Cerebellar cortex (tissue), 1 donor: ENCODE measurements at places on chromosomes 5 and 9.

DNA sequence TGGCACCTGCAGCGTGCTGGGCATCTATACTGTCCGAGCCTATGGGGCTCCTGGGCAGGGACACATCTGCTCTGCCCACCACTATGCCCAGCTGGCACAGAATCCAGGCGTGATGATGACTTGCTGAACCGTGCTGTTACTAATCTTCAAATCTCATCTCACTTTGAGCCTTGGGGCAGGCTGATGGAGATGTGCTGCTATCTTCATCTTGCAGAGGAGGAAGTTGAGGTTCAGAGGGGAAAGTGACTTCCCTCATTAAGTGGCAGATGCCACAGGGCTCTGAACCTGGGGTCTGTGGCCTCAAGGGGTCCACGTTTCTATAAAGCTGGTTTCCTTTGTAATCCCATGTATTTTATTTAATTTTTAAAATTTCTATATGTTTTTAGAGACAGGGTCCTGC, 4.7 kb downstream of the SLC2A6 start:
- no peak for DNase-seq

DNA sequence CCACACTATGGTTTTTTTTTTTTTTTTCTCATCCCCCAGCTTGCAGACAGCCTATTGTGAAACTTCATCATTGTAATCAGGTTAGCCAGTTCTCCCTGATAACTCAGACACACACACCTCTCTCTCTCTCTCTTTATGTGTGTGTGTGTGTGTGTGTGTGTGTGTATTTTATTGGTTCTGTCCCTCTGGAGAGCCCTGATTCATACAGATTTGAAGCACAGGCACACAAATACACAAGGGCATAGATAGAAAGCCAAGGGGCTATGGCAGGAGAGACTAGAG, 20.6 kb upstream of the VCAN start:
- DNase-seq: no peak

DNA sequence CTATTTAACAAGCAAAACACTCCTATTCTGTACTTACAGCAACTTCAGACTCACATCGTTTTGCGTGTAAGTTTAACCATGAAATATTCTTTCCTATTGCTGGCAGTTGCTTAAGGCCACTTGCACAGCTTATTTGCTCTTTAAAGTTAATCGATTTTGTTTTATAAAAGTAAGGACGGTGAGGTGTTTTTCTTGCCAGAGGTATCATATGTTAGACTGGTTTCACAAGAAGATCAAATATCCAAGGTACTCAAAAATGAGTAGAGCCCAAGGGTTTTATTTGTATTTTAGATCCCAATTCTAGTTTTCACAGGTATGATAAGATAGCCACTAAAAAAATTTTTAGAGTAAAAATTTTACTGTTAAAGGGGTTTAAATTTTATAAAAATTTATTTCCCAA, 16.2 kb downstream of the CLINT1 start:
- no peak for DNase-seq

DNA sequence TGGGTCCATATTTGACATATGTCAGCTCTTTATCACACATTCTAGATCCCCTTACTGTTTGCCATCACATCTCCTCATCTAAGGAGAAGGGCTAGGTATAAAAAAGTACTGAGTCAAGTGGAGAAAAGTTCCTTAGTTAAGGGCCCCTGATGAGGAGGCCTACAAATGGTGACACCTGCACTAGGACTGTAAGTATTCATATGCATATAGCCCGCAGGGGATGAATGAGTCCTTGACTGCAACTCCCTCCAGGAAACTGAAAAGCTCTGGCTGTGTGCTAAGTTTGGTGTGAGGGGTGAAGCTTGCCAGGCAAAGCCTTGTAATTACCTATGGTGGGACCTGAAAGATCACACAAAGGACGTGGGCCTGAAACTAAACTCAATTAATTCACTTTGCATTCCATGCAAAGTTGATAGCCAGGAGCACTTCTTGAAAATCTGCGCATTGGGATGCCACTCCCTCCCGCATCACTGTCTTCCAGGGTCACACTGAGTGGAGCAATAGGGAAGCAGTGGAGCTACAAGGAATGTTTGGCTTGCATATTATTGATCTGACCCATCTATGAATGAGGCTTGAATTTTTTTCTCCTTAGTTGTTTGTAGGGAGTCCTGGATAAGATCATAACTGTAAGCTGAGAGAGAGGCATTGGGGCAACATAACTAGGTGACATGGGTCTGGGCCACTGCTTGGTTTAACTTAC, 11.9 kb upstream of the EQTN start:
- no peak for DNase-seq

DNA sequence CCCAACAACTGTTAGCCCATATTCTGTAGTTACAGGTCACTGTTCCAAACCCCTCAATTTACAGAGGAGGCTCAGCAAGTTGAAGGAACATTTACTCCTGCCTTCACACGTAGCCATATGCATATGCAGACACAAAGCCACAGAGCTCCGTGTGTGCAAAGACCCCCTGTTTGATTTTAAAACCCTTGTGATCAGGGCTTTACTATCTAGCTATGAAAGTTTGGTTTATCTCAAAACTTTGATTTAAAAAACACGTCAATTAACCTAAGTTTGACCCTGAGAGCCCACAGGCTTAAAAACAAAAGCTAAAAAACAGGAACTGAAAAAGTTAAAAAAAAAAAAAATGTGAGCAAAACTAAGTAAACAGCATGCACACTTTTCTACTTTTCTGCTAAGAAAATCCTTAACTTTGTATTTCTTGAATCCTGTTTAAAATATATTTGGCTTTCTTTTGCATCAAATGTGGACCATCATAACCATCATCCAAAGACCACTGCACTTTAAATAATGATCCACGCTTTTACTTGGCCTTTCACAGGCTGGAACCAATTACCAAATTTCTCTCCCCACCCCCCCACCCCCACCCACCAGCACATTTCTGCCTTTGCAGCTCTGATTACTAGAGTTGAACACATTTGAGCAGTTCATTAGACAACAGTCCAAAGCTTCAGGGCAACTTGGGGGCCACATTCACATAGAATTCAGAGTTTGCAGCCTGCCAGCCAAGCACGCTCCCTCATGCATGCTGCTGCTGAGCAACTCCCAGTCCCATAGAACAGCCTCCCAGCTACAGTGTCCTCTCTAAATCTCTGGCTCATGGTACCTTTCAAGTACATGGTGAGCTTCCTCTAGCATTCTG, 128.8 kb upstream of the MAP3K1 start:
- DNase-seq: no peak

DNA sequence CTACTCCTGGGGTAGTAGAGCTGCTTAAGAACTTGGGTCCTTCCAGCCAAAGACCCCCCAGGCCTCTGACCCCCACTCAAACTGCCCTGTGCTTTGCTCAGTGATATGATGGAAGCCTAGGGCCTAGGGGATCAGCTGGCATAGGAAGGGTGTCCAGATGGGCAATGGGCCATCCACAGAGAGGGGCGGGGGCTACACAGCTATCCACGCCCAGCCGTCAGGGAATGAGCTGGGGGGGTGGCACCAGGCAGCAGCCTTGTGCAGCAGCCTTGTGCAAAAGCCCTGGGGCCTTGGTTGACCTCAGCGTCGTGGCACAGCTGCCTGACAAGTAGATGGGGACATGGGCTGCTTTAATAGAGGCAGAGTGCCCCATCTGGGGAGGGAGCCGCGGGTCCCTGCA, 43.2 kb downstream of the DAB2IP start:
- DNase-seq: no peak

- DNase-seq: no peak
These were observed 42.3 kb upstream of the NEK6 start for GRCh38 chr9:124215368-124215910.

DNA sequence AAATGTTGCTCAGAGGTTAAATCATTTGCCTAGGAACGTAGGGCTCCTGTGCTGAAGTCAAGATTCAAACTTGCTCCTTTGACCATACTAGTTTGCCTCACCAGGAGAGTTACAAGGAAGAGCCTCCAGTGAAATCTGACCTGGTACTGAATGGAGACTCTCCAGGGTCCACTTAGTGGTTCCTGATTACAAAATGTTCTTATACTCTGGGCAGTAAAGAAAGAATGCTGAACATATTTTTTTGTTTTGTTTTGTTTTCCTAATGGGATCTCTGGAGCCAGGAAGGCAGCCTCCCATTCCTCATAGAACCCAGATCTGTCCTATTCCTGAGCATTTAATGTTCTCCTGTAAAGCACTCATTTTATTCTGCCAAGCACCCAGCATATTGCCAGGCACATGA, 256.5 kb upstream of the CLINT1 start:
- no peak for DNase-seq

- no peak for DNase-seq
These were observed 2.7 kb downstream of the IL31RA start for GRCh38 chr5:55853818-55854217.

- no peak for DNase-seq
These were observed 67.3 kb downstream of the POU5F2 start for GRCh38 chr5:93674138-93674537.

DNA sequence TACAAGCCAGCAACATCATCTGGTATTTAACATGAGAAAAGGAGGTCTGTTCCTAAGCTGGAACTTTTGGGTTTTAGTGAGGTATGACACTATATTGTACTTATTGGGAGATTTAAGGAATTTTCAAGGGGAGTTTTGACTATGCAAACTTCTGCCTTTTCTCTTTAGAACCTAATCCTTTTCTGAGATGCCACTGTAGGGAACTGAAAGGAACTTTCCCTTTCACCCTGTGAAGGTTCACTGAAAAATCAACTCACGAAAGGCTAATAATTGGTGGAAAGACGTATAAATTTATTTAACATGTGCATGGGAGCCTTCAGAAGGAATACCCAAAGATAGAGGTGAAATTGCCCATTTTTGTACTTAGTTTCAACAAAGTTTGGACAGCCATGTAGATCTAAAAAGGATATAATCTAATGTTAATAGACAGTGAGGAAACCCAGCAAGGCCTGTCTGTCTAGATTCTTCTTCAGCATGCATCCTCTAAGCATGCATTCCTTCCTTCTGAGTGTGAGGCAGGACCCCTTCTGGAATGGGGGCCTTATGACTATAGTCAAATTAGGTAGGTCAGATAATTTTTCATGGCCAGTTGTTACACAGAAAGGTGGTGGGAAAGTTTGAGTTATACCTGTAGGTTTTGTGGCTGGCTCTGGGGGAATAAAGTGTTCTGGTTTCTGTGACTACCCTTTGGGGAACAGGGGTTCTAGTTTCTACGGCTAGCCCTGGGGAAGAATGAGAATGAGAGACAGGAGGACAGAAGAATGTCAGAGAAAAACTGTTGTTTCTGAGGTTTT, 200.3 kb downstream of the C9orf152 start:
- no peak for DNase-seq

DNA sequence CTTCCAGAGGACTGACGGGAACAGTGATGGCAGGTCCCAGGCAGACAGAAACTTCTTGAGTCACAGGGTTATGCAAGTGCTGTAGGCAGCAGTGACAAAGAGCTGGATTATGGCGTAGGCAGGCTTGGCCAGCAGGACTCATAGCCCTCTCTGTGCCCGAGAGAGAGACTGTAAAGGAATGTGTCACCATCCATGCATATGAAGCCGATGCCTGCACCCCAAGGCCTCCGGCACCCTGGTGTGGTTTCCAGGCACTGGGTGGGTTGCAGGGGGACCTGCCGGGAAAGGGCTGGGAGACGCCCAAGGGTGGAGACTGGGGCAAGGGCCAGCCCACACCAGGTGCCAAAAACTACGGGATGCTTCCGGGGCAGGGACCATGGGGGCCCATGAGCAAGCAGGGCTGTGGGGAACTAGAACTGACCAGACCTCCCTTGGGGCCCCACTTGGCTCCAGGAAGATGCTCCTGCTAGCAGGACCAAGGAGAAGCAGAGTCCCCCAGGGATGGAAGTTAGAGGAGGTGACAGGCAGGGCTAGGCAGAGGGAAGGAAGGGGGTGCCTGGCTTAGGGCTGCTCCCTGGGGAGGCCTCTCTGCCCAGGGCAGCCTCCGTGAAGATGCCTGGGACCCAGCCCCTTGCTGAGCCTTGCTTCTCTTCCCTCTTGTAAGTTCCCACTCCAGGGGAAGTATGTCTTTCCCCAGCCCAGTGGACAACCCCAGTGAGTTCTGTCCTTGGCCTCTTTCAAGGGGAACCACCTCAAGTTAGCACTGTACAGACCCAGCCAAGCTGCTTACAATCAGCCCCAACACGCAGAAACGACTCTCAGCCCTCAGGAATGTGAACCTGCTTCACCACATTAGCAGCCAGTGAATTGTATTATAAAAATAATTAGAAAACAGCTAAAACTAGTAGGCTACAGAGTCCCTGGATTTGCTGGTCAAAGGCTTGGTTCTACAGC, 10.5 kb upstream of the IPPK start:
- DNase-seq: no peak

- DNase-seq: no peak
These were observed 142.6 kb upstream of the LMX1B start for GRCh38 chr9:126471084-126471624.

- DNase-seq: no peak
These were observed 958.3 kb upstream of the CDH9 start for GRCh38 chr5:27996665-27997064.

DNA sequence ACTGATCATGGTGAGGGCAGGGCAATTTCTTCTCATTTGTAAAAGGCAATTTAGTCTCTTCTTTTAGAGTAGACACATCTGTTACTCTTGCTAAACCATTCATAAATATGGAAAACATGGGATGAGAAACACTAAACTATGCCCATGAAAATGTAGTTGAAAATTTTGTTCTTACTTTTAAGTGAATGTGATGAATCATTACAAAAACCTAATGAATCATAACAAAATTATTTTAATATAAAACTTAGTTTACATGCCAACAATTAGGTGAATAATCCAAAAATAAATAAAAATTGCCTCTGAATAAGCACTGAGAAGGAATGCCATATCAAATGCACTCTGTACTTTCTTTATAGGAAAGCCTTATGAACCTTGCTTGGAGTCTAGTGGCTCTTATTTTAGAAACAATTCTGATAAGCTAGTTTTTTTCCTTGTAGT, 297.7 kb upstream of the EFNA5 start:
- DNase-seq: no peak

GRCh38 chr5:139523635-139524445, 37.3 kb upstream of the UBE2D2 start:
- no peak for DNase-seq

GRCh38 chr9:82354279-82354659, 365.7 kb downstream of the SPATA31D1 start:
- DNase-seq: no peak

DNA sequence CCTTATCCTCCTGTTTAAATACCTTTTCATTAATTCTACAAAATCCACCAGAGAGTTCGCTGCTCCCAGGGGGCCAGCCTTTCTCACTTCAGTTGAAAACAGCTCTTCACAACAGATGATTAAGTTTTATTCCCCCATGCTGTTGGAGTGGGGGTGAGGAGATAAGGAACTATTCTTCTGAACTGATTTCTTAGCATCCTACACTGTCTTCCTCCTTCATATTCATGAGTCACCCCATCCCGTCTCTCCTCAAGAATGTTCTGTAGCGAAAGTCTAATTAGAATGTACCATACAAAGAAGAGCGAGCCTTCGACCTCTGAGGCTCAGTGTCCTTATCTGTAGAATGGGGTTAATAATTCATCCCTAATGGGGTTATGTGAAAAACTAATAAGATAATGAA, 138.0 kb downstream of the PIK3R1 start:
- no peak for DNase-seq
